ENCODE measurements at places on chromosomes 6 and 20.

- no peak for DNase-seq
Measured at GRCh38 chr6:156406099-156406498, 371.1 kb upstream of the ARID1B start.

- no peak for DNase-seq
Measured at GRCh38 chr20:22586645-22587310, 2.4 kb upstream of the FOXA2 start.

- DNase-seq, result peak; percentile 11
Measured at GRCh38 chr6:159852877-159853276, 37.9 kb upstream of the MAS1 start.

DNA sequence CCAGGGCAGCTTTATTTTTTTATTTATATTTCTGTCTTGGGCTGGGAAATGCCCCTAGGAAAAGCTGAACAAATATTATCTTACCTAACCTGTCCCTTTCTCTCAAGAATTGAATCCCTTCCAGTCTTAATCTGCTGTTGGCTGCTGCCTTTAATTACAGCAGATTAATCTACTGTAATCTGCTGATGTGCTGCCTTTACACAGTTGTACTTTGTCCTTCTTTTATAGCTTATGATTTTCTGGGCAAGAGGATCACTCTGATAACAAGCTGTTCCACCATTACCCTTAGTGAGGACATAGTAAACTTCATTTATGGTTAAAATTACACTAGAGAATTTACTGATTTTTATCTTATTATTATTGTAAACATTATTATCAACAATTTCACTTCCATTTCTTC lies 234.5 kb upstream of the MAN1A1 start:
- DNase-seq, result no peak

DNA sequence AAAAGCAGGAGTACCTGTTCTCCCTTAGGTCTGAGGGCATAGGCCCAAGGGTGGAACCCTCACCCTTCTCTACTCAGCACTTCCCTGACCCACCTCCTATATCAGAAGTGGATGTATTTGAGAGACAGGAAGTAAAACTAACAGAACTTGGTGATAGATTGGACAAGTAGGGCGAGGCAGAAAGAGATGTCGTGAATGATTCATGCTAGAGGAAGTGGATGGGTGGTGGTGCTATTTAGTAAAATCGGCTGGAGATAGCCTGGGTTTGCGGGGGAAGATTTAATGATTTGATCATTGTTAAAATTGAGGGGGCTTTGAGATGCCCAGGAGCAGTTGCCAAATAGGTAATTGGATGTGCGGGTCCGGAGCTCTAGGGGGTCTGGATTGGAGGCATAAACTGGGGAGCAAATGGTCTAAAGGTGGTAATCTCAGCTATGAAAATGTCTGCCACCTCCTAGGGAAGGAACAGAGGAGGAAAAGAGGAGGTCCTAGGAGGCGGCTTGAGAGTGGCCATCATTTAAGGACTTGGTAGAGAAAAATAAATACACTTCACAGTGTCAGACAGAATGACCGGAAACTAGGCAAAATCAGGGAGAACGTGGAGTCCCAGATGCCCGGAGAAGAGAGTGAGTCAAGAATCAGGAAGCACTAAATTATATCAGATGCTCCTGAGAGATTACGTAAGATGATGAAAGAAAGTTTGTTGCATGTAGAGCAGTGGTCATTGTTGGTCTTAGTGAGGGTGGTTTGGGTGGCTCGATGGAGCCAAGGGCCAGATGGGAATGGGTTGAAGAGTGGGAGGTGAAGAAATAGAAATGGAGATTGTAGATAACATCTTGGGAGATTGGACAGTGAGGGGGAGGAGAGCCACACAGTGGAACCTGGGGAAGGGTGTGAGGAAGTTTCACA lies 142.0 kb downstream of the CEP57L1 start:
- DNase-seq, result peak; percentile 84

- no peak for DNase-seq
Measured at GRCh38 chr6:105601541-105602236, 198.8 kb upstream of the PREP start.

GRCh38 chr6:90083891-90084290 lies 189.6 kb downstream of the GJA10 start:
- DNase-seq, result no peak

DNA sequence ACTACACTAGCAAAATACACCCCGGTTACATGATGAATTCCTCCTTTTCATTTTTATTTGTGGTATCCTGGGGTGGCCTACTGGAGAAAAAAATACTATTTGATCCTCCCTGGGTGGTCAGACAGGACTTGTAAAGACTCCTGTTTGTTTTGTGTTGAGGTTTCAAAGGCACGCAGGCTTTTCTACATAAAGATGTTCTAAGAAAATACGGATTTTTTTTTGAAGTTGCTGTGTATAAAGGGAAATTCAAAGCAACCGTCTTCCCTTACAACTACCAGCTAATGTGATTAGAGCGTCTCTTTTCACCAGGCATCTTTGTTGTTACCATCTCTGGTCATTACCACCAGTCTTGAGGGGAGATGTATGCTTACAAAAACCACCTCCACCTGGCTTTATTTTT lies 187.1 kb downstream of the SOX4 start:
- DNase-seq, result no peak

All from kidney capillary endothelial cell (primary cell).